Dermis microvascular lymphatic vessel endothelial cell (primary cell): ENCODE measurements at places on chromosomes 6 and 20. TPM values are rescaled to one million over a fixed set of nuclear protein-coding genes. Genes with fewer than 3 reads are reported as not detected.

Gene DLL1
- total RNA-seq, result 2.6 and 6.4 TPM in 2 replicates

Gene SLC22A7
- not detected in 2 replicates for total RNA-seq

Gene PDYN
- total RNA-seq, result not detected in 2 replicates

Gene SLC17A1
- not detected in 2 replicates for total RNA-seq

Gene CTCFL
- total RNA-seq, result not detected in 2 replicates

Gene PBOV1
- total RNA-seq, result not detected in 2 replicates

Gene UCKL1
- 26.6 and 45.0 TPM in 2 replicates for total RNA-seq

Gene TEAD3
- total RNA-seq, result 0.13 and 0.26 TPM in 2 replicates
